ENCODE measurements at places on chromosomes 16 and 17. TPM values are rescaled to one million over a fixed set of nuclear protein-coding genes. Genes with fewer than 3 reads are reported as not detected.

GRCh38 chr17:14793237-14793636 is 471.9 kb downstream of the PMP22 start:
- peak; percentile 6 for DNase-seq

DNA sequence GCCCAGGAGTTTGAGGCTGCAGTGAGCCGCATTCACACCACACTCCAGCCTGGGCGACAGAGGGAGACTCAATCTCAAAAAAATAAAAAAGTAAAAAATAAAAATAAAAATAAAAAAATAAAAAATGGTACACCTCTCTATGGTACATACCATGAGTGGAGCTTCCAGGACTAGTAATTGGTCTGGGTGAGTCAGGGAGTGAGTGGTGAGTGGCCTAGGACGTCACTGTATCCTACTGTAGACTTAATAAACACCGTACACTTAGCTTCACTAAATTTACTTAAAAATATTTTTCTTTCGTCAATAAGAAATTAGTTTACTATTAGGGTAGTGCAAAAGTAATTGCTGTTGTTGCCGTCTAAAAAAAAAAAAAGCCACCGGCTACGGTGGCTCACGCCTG is 9.0 kb downstream of the CDH5 start:
- DNase-seq, result no peak

DNA sequence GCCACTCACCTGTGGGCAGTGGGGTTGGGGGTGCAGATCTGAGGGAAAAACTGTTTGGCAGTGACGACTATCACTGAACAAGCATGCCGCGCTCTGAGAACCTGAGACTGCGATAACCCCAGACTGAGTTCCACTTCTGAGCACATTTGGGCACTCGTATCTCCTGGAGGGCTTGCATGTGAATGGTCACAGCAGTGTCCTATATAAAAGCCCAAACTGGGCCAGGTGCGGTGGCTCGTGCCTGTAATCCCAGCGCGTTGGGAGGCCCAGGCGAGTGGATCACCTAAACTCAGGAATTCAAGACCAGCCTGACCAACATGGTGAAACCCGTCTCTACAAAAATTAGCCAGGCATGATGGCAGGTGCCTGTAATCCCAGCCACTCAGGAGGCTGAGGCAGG is 18.7 kb downstream of the ATP2C2 start:
- DNase-seq, result no peak

GRCh38 chr17:2957631-2958286 is 105.6 kb downstream of the OR1D5 start:
- DNase-seq, result no peak

The USH1G gene
- not detected for total RNA-seq

GRCh38 chr17:42421507-42422338 is 1.3 kb downstream of the CAVIN1 start:
- DNase-seq, result peak; percentile 75
